Activated CD4-positive, alpha-beta T cell treated with anti-CD3 and anti-CD28 coated beads, Interleukin-2, amount 50 U/mL, for 16 hours (primary cell): ENCODE measurements at places on chromosomes 3 and 15.

DNA sequence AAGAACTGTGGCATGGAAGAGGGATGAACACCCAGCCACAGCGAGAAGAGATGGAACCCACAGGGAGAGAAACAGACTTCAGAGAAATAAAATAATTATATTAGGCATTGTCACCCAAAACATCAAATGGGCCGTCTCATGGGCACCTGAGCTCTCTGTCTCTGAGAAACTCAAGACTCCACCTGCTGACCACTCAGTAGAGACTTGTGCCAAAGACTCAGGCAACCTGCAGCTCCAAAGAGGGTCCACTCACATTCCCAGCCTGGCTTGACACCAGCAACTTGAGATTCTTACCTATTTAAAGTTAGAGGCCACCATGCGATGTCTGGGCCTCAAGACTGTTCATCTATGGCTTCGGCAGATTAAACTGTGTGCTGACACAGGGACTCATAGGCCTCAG lies 12.0 kb downstream of the SEMA5B start:
- no peak for DNase-seq

DNA sequence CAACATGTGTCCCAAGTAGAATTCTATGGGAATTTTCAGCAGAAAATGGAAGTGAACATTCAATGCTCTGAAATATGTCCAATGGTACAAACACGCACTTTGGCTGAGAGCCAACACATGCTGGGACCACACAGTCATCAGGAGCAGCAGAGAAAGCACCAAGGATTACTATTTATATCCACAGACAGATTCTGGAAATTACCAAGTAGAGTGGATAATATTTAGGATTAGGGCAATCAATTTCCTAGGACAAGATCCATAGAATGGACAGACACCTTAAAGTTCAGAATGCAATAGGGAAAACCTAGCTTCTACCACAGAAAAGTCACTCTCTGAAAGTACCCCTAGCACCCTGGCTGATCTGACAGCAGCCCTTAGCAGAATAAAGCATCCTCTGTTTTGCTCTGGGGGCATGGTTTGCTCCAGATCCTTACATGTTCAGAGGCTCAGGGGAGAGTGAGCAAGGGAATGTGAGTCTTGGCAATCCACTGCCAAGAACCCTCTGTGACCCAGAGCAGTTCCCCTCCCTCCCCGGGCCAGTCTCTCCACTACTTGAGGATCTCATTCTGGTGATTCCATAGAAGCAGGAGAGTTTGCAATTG lies 206.0 kb upstream of the WNT5A start:
- no peak for DNase-seq

GRCh38 chr3:25900161-25900560 lies 110.3 kb downstream of the OXSM start:
- no peak for DNase-seq

DNA sequence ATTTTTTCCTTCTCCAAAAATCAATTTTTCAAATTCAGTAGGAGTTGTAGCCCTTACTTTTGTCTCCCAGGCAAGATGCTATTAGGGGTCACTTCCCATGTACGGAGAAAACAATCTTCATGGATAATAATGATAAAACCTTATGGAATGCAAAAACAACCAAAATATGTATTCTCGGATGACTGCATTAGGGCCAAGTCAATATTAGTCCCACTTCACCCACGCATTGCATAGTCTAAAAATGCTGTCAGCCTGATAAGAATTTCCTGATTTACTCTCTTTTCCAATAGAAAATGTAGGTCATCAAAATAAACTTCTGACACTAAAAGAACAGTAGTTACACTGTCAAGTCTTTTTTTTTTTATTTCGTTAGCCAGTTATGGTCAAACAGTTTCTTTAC lies 2.7 kb downstream of the VGLL3 start:
- no peak for DNase-seq

DNA sequence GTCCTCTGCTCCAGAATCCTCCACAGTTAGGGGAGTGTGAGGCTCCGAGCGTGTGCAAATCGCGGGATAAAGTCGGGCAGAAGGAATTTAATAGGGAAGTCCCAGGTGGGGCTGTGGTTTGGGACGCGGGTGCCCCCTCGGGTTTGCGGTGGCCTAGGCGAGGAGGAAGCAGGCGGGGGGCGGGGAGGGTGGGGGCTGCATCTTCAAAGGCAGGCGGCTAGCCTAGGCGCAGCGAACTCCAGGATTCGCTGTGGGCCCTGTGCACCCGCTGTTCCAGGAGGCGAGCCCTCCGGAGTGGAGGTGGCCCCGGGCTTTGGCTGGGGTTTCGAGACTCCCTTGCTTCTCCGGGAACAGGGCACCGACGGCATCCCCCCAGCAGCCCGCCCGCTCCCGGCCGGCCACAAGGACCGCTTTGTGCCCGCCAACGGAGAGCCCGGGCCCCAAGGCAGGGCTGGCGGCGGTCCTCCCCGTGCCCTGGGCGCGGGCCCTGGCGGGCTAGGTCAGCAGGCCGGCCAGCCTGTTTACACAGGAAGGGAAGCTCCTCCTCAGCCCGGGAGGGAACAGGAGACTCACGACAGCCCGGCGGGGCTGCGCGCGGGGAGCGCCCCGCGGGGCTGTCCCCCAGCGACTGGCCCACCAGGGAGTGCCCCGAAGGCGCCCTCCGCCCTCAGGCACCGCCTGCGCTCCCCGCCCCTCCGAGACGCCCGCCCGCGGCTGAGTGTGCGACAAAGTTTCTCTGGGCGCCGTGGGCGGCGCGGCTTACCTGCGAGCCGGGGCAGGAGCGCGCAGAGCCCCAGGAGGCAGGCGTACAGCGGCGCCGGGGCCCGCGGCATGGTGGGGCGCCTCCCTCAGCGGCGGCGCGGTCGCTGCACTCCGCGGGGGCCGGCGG lies 753 bp downstream of the ITGB5 start:
- no peak for DNase-seq

DNA sequence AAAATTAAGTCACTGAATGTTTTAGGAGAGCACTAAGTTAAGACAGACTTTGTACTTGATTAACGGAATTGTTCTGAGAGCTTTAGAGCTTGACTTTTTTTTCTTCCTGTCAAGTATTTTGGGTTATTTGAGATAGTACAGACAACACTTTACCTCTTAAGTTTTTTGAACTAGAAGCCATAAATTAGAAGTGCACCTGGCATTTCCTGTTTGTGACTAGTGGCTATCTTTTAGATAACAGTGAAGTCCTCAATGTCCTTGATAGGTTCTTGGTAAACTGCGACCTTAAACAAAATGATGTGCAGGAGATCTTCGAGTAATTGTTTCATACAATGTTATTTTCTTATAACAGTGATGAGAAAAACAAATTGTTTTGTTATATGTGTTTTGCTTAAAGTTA lies 213.9 kb downstream of the TP63 start:
- no peak for DNase-seq

DNA sequence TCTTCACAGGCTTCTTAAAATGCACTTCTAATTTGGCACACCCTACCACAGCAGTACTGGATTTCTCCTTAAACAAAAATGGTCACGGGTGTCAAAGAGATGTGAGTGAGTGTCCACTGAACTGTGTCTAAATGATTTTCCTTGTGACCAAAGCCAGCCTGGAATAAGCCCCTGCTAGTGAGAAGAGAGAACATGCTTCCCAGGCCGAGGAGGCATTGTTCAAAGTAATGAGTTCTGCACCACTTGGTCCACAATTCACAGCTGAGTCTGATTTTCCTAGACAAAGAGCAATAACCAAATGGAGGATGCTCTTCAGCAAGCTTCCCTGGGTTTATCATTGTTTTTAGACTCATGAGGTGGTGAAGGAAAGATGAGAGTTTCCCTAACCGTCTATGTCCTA lies 3.8 kb downstream of the PLCH1 start:
- DNase-seq = no peak

GRCh38 chr3:107574650-107575049 lies 51.9 kb downstream of the BBX start:
- DNase-seq = peak; percentile 12

DNA sequence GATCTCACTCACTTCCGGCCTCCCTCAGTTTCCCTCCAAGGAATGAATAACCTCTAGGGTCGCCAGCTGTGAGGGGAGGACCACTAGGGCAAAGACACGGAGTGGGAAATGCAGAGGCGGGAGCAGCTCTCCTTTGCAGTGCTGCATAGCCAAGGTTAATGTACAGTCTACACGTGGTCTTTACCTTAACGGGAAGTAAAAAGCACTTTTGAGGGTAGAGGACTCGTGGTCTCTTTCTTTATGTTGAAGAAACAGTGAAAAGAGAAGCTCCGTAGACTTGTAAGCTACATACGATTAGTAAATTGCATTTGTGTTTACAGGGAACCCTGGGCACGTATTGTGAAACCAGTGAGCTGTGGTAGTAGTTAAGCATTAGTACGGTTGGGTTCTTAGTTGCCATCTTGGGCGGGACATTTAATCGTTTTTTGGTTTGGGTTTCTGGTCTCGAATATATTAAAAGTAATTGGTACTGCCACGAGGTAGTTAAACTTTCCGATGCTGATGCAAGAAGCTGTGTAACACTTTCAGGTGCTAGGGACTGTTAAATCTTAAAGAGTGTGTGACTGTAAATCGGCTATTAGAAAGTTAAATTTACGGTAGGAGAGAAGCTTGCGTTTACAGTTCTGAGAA lies 828 bp downstream of the U2SURP start:
- DNase-seq = peak; percentile 49

GRCh38 chr3:67647390-67647878 lies 7.0 kb downstream of the SUCLG2 start:
- DNase-seq = no peak
